Hepatic stellate cell (primary cell): ENCODE measurements at places on chromosomes 5 and 9.
A peak's percentile ranks its signal among the peaks of the same experiment; 100 is the strongest.

DNA sequence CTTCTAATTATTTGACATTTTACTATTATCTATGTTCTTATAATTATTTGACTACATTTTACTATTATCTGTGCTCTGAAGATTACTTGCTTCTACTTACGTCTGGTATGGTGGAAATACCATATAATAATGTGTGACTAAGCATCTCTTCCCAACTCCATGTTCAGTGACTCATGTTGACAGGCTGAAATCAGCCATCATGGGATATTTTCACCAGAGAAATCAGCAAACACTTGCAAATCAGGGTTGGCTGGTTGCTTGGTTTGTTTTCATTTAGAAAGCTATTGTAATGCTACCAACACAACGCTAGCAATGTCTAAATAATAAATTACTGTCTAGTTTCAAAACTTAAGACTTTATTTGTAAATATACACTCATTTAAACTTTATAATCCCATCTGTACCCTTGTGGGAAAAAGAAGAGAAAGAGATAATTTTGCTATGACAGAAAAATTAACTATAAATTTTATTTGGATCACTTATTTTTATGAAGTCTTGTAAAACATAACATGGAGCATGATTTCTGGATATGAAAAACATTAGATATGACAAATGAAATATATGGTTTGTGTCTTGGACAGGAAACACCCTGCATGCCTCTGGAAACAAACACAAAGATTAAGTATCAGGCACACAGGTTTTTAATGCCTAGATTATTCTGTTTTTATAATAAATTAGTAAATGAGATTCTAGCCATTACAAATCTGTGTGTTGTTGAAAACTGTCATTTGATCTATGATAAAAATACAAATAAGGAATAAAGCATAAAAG lies 337.6 kb downstream of the BNC2 start:
- peak; percentile 23 for DNase-seq

GRCh38 chr9:103615994-103616393 lies 478.1 kb upstream of the SMC2 start:
- no peak for DNase-seq

GRCh38 chr5:83844449-83845068 lies 123.9 kb upstream of the HAPLN1 start:
- DNase-seq: peak; percentile 70

- no peak for DNase-seq
Observed at GRCh38 chr5:93092349-93093105, 488.5 kb downstream of the NR2F1-AS1 start.

DNA sequence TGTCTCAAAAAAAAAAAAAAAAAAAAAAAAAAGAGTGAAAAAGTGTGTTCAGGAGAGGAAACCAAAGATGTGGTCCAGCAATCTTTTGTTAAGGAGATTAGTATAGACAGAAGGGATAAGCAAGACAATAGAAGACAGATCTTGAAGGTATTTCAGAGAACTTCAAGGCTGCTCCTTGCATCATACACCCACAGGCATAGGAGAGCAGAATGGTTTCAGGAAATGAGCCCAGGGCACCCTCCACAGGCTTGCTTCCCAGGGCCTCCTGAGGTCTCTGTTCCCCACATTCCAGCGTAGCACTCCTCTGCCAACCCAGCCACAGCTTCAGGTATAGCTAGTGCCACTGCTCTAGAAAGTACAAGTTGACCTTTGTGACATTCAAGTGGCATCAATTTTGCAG lies 65.8 kb downstream of the FSTL4 start:
- no peak for DNase-seq

GRCh38 chr5:95709967-95710650 lies 21.0 kb upstream of the RHOBTB3 start:
- DNase-seq: no peak

DNA sequence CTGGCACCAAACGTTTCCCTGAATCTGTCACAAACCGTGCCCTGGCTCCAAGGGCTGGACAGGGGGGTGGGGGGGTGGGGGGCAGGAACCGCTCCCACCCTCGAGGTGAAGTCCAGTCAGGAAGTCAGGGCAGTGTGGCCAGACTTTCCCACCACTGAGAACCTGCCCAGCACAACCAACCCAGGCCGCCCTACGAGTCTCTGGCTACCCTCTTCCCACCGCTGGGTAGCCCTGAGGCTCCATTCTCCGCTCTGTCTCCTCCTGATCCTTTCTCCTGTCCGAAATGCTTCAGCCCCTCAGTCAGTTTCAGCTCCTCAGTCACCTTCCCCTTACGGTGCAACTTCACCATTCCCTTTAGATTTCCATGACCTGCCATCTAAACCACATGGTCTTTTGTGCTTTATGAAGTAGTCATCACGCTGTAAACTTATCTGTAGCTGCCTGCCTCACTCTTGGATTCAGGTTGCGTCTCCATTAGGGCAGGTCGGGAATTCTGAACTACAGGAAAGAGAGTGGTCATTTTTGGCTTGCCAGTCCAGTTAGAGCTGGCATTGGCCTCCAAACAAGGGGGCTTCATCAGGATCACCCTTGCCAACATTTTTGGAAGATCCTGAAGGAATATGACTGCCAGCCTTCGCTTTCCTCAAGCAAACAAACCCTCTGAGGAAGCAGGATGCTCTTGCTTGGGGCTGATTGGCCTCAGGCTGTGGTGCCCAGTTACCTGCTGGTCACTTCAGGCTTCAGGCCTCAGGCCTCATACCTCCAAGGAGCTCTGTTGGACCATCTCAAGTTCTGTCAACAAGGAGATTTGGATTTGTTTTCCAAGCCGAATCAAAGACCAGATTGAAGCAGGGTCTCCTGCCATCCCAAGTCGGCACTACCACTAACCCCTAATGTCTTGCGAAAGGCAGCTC lies 794 bp upstream of the DCAF12 start:
- DNase-seq: no peak

DNA sequence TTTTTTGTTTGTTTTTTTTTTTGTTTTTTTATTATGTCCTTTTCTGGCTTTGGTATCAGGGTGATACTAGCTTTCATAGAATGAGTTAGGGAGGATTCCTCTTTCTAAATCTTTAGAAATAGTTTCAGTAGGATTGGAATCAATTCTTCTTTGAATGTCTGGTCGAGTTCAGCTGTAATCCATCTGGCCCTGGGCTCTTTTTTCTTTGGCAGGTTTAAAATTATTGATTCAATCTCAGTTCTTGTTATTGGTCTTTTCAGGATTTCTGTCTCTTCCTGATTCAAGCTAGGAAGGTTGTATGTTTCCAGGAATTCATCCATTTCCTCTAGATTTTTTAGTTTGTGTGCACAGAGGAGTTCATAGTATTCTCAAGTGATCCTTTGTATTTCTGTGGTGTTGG lies 34.9 kb downstream of the IQGAP2 start:
- no peak for DNase-seq

GRCh38 chr9:103530934-103531333 lies 535.8 kb downstream of the CYLC2 start:
- no peak for DNase-seq

DNA sequence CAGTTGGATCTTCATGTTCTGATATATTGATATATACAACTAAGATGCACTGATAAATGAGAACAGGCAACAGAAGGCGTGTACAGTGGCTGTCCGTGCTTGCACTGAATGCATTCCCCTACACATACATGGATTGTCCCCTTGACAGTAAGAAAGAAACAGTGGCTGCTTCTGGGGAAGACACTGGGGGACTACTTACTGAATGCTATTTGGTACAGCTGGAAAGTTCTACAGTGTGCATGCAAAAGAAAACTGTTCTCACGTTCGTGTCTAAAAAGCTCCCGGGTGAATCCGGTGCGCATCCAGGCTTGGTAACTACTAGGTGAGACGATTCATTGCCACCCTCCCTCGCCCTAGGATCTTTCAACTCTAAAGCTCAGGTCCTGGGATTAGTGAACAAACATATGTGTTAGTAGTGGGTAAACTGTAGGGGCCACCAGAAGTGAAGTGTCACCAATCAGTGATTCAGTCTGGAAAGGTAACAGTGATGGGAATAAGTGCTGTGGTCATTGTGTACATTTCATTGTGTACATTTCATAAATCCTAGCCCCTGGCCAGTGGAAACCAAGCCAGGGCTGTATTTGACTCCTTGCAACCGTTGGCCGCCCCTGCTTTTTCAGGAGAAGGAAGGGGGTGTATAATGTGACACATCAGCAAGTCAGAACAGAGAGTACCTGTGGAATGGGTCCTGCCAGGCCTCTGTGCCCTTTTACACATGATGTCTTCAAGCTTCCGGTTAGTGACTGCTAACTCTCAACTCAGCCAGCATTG lies 46.3 kb upstream of the BOD1 start:
- no peak for DNase-seq

DNA sequence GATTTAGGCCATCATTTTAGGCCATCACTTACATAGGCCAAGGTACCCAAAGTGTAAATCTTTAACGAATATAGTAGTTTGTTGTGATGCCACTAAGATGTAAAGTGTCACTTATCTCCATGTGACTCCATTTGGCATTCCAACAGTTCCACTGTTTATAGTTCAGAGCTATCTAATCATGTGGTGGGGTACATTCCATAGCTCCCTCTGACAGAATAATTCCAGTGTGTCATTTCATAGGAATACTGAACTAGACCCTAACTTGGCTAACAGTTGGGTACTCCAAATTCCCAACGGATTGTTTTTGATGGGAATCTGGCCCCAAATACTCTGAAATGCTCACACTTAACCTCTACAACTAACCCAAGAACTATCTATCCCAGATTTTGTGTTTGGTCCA lies 76.7 kb upstream of the FST start:
- DNase-seq: peak; percentile 42

GRCh38 chr5:177507596-177508220 lies 1.9 kb downstream of the DOK3 start:
- DNase-seq: no peak

GRCh38 chr9:97880336-97880735 lies 27.3 kb downstream of the FOXE1 start:
- DNase-seq: no peak

DNA sequence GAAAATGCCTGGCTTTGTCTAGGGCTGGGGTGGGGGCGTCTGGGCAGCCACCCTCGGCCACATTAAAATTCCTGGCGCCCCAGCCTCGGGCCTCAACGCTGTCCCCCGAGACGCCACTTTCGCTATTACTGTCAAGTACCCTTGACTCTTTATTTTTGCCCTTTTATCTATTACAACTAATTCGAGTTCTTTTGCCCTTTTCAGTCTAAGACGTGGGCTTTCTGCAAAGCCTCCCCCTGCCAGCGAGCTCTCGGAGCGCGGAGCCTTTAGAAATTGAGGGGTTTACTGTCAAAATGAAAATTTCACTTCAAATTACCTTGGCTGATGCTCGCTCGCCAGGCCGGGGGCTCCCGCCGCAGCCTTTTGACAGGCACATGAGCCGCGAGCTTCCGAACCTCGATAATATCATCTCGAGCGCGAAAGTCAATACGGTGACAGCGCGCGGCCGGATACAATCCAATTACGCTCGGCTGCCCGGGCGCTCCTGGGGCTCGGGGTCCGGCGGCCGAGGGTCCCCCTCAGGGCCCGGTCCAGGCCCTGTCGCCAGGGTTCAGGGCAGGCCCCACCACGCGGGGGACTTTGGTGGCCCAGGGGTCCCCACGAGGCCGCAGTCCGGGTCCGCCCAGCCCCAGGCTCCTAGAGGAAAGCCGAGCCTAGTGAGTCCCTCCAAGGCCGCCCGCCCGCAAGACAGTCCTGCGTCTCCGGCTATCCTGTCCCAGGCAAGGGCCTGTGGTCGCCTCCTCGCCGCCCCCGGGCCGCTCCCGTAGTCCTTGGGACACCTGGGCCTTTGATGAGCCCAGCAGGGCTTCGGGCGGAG lies 6.7 kb downstream of the IRX4 start:
- no peak for DNase-seq

DNA sequence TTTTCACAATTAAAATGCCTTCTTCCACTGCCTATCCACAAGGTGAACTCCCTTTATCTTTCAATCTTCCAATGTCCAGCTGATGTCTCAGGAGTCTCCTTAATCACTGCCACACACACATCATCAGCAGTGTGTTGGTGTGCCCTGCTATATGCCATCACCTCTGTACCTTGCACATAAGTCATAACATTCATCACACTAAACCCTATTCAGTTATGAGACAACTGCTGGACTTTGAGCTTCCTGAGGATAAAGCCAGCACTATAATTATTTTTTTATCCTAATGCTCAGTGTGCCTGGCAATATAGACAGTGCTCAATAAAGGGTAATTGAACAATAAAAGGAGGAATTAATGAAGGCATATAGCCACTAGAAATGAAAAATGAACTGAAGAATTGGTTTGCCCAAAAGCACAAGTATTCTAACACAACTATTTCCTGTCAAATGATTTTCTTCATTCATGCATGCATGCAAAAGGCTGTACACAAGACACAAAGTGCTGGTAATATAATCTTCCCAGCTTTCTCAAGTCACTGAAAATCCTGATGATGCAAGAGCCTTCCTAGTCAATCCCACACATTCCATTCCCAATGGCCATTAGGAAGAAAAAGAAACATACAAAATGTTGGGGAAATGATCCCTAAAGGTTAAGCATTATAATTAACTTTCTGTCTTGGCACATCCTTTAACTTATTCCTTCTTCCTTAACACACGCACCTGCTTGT lies 32.4 kb downstream of the LPAR1 start:
- no peak for DNase-seq

DNA sequence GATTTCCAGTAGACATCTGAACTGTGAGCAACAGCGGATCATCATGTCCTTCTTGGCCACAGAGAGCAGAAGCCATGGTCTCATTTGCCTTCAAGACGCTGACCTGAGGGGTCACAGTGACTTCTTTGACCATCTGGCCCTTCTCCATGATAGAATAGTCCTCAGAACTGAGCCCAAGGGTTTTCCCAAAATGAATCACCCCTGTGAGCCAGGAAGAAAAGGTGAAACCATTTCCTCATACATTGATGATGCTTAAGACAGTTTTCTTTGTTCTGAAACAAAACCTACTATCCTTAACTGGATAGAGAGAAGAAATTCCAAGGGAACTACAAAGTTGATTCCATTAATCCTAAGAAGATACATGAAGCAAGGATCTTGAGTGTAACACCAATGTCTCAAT lies 503.9 kb downstream of the CTNND2 start:
- DNase-seq: no peak

DNA sequence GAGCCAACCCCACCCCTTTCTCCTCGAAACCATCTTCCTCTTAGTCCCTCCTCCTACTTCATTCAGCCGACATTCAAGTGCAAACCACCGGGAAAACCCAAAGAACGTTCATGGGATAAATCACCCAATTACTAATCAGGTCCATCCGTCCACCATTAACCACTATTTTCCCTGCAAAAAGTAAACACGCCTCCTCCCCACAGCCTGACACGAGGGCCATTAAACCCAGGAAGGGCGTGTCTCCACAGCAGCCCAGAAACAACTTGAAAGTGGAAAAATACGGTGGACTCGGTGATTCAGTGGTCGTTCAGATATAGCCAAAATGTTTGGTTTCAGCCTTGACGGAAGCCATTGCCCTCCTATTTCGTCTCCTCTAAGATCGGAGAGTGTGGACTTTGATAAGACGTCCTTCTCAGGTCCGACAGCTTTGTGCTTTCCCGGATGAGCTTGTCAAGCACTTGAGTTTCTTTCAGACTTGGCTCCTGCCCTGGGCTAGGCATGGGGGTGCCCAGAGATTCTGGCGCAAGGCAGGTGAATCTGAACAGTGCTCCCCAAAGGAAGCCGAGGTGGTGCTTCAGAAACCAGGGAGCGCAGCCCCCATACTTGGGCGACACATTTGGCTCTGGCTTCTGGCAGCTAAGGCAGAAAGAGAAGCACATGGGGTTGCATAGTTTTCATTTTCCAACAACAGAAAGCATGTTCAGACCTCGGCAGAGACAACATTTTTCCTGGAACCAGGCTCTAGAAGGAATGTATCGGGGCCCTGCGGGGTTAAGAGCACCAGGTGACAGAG lies 56.6 kb downstream of the SMIM23 start:
- no peak for DNase-seq
